Left kidney (tissue), 8 donors: ENCODE measurements at places on chromosomes 11 and 22.

GRCh38 chr22:31719850-31720471 is 30.0 kb downstream of the PRR14L start:
- DNase-seq = no peak

DNA sequence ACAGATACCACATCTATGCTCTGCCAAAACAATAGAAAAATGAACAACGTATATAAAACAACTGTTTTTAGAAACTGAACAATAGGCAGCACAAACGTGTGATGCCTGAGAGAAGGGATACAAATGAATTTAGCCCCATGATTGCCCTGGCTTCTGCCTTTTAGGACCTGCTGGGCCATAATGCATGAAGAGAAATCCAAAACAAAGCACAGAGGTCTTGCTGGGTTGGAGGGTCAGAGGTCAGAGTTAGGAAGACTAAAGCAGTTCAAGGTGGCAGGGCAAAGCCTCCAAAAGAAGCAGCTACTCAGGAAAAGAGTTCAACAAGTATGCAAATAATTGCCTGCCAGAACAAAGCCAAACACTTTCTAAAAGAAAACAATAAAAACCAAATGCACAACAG is 138.5 kb downstream of the TTC28 start:
- no peak for DNase-seq

DNA sequence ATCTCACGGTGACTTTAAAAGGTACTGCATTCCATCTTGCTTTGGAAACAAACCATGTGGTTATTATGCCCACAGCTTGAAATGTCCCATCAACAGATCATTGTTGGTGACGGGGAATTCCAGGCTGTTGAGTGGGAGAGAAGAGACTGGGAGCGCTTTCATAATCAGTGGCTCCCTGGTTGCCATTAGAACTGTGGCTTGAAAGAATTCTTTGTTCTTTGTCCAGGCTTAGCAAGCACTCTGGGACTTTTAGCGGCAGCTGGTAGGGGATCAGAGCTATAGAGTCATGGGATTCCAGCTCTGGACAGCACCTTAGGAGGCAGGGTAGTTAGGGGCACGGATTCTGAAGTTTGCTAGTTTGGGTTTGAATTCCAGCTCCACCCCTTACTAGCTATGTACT is 22.0 kb downstream of the MMP20 start:
- DNase-seq = no peak

DNA sequence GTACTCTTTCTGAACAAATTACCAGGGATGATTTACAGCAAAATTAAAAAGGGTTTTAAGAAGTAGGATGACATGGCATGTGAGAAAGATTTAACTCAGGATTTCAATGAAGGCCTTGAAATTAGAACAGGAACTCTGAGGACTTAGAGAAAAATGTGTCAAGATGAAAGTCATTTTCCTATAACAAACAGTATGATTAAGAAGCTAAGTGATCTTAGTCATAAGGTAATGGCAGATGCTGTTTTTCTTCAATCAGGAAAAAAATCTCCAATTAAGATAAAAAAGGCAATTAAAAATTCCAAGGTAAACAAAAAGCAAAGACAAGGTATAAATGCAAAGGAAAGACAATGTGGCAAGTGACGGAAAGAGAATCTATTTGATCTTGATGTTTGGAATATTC is 73.5 kb downstream of the GAB2 start:
- no peak for DNase-seq

GRCh38 chr22:17922925-17923903 is 101.1 kb downstream of the MICAL3 start:
- DNase-seq = no peak

DNA sequence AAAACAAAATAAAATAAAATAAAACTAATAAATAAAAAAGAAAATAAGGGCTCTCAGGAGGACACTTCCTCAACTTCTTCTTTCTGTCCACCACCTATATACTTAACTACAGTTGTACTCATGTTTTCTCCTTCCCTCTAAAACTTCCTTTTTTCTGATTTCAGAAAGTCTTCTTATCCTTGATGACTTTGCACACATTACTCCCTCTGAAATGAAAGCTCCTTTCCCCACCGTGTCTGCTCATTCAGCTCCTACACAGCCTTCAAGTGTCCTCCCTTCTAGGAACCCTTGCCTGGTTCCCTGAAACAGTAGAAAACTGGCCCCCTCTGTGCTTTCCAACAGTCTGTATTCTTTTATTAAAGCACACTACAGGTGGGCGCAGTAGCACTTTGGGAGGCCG is 18.3 kb upstream of the DDX17 start:
- DNase-seq = no peak

DNA sequence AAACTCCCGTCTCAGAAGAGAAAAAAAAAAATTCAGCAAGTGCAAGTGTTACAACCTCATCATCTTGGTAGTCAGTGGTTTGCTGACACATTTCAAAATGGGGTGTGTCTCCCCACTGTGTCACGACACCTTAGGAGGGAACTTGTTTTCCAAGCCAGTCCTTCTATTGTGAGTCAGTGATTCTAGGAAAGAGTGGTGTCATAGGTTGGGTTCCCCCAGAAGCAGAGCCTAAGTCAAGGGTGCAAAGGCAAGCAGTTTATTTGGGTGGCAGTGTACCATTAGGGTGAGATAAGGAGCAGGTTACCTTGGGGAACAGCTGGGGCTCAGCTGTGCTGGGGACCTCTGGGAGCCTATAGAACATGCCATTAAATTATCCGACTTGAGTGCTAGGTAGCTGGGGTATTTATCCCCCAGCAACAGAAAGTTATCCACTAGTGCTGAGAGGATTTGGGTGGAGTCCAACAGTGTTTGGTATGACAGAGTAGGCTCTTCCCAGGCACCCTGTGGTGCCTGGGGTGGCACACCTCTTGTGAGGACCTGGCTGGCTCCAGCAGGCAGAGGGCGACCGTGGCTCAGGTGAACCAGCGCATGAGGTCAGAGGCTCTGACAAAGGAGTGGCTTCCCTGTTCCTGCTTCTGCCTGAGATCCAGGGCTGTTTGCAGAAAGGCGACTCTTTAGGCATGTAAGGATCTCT is 41.7 kb downstream of the KIAA1671 start:
- DNase-seq = no peak

DNA sequence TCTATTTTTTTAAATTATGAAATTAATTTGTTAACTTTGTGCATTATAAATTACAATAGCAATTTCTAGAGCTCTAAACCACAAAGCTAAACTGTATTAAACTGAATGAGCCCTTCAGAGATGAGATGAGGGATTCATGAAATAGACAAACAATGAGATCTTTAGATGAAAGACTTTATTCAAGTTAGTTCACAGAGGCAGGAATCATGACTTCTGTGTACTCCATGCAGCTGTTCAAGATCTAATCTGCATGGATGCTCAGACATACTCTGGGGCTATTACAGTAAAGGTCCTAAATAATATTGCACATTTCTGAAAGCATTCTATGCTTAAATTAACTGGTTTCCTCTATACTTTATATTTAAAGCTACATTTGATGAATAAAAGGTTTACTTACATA is 122.7 kb downstream of the FCHSD2 start:
- no peak for DNase-seq

GRCh38 chr11:91997226-91997625 is 227.4 kb upstream of the FAT3 start:
- DNase-seq = no peak

- DNase-seq = no peak
Observed at GRCh38 chr22:47574556-47574955, 812.1 kb downstream of the TBC1D22A start.

DNA sequence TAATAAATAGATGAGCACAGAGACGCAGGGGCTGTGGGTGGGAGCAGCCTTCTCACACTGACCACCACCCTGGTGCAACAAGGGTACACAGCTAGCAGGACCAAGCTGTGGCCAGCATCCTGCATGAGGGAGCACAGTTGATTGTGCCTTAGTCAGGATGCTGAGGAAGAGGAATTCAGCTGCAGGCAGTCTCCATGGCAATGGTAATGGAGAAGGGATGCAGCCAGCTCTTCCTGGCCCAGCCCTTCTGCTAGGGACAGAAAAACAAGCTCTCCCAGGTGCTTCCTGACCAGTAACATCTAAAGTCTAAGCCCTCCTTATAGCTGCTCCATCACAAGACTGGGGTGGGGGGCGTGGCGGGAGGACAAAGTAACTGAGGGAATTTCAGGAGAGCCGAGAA is 363.5 kb downstream of the BUD13 start:
- no peak for DNase-seq

- DNase-seq = no peak
Observed at GRCh38 chr22:44210722-44211121, 30.0 kb downstream of the PARVG start.

DNA sequence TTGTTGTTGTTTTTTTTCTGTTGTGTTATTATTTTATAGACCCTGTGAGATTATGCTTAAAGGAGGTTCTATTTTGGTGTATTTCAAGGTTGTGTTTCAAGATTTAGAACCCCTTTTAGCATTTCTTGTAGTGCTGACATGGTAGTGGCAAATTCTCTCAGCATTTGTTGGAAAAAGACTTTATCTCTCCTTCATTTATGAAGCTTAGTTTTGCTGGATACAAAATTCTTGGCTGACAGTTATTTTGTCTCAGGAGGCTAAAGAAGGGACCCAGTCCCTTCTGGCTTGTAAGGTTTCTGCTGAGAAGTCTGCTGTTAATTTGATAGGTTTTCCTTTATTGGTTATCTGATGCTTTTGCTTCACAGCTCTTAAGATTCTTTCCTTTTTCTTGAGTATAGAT is 40.7 kb upstream of the ARHGAP20 start:
- DNase-seq = no peak

GRCh38 chr22:40088818-40089217 is 88.9 kb upstream of the TNRC6B start:
- DNase-seq = no peak

DNA sequence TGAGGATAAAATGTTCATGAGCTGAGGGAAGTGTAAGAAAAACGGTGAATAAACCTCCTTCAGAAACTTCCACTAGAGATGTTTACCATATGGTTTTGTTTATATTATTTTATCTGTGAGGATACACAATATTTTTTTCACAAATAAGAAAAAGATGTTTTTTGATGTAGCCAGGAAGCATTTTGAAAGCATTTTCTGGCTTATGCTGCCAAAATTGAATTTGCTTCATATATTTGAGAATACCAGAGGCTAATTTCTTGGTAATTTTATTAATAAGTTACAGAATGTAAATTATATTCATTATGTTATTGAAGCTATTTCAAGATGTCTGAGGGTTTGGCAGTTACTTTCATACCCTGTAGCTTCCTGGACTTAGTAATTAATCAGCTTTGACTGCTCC is 686.6 kb downstream of the LUZP2 start:
- DNase-seq = no peak

DNA sequence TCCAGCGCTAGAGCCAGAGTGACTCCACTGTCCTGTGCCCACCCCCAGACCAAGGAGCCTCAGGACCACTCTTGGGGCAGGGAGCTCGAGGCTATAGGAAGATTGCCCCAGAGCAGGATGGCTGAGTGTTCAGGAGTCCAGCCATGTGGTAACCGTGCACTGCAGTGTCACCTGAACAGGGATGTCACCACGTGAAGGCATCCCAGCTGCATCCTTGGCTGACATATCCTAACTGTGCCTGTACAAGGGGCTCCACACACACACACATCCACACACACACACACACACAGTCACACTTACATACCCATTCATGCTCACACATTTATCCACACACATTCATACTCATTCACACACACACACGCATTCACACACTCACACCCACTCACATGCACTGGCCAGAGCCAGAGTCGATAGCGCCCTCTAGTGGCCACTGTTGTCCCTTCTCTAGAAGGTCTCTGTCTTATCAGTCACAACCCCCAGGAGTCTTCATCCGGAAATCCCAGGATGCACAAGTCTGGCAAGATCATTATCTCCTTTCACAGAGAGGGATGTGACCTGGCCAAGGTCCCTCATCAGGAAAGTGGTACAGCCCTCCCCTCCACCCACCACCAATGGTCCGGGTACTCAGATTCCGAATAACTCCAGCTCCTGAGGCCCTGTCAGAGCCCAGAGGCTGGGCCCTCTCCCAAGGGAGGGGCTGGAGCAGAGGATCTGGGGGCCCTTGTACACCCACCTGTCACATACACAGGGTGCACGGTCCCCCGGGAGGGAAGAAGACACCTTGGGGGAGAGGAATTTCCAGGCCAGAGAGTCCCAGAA is 55.1 kb downstream of the IGLL5 start:
- peak; percentile 46 for DNase-seq

GRCh38 chr11:104820431-104820830 is 77.8 kb downstream of the CASP12 start:
- DNase-seq = no peak
